ENCODE measurements at places on chromosomes 7 and 10.

DNA sequence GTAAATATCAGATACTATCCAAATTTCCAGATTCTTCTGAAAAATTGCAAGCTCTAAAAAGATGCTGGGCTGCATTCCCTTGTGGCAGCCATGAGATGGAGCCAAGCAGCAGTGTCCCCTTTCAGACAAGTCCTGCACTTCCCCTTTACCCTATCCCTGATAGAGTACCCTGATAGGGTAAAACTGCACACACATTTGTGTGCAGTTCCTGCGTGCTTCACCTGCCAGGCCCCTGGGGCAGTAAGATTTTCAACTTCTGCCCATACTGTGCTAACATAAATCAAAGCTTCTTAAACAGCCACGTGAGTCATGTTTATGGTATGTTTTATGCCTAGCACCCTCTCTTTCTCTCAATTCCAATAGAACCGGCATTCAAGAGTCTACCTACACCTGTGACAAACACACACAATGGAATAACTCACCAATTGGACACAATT is 52.2 kb downstream of the IFIT5 start:
- no peak for DNase-seq

DNA sequence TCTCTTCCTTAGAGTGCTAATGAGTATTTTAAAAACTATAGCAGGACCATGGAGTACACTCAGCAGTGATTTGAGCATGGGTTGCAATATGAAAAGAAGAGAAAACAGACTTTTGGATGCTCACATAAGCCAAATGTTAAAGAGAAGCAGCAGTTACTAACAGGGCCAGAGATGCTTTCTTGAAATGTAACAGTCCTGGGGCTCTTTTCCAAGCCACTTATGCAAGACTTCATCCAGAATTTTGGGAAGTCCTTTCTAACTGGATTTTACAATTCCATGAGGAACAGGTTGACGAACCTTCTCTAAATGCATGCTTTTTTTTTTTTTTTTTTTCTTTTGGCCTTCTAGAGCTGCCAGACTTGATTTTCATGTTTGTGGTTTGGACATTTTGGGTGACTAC is 282.0 kb downstream of the SEC23IP start:
- no peak for DNase-seq

- DNase-seq, result no peak
These were observed 226.7 kb upstream of the MBL2 start for GRCh38 chr10:52999258-52999657.

- peak; percentile 82 for DNase-seq
These were observed 684 bp upstream of the ATXN7L1 start for GRCh38 chr7:105876964-105877601.

GRCh38 chr10:96560489-96560888 is 26.3 kb downstream of the TM9SF3 start:
- no peak for DNase-seq

DNA sequence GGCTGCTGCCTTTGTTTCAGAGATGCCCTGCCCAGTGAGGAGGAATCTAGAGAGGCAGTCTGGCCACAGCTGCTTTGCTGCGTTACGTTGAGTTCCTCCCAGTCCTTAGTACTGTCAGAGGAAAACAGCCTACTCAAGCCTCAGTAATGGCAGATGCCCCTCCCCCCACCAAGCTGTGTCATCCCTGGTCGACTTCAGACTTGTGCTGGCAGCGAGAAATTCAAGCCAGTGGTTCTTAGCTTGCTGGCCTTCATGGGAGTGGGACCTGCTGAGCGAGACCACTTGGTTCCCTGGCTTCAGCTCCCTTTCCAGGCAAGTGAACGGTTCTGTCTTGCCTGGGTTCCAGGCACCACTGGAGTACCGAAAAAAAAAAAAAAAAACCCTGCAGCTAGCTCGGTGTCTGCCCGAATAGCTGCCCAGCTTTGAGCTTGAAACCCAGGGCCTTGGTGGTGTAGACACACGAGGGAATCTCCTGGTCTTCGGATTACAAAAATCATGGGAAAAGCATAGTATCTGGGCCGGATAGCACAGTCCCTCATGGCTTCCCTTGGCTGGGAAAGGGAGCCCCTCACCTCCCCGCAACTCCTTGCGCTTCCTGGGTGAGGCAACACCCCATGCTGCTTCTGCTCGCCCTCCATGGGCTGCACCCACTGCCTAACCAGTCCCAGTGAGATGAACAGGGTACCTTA is 9.1 kb downstream of the SDHAF3 start:
- DNase-seq, result no peak

DNA sequence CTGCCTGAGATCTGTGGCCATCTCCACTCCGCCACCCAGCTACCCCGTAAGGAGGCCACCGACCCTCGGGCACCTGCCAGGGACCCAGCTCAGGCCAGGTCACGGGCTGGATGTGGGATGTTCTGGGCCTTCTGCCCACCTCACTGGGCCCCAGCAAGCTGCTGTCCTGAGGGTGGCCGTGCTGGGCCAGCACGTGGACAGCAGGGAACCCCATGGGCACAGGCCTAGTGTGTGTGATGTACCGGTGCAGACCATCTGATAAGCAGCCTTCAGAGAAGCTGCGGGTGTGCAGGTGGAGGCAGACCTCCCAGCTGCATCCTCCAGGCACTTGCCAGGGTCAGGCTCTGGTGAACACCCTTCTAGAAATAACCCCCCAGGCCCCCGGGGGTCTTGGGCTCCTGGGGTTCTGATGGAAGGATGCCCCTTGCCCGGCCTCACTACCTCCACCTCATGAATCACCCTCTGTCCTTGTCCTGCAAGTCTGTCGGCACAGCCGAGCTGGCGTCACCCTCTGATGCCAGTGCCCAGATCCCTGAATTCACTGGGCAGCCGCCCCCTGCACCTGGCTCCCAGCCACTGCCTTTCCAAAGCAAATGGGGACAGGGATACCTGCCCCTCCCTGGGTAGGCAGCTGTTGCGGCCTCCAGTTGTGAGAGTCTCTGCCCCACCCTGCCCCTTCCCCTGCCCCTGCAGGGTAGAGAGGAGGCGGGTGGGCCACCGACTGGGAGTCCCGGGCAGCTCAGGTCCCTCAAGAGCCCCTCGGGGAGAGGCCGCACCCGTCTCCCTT is 139.8 kb downstream of the FAM53B start:
- peak; percentile 80 for DNase-seq

DNA sequence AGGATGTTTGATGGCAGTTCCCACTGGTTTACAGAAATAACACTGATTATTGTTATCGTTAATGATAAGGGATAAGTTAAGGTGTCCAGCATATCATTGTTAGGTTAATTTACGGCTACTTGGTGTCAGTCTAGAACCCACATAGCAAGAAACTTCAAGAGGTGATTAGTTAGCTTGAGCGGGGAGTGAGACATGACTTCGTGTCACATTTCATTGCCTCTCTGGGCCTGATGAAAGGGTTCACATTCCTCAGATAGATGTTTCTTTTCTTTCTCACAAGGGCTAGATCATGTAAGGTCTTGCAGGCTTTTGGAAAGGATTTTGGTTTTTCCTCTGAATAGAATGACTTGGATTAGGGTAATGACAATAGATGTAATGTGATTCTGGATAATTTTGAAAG is 26.7 kb downstream of the WAC start:
- no peak for DNase-seq

DNA sequence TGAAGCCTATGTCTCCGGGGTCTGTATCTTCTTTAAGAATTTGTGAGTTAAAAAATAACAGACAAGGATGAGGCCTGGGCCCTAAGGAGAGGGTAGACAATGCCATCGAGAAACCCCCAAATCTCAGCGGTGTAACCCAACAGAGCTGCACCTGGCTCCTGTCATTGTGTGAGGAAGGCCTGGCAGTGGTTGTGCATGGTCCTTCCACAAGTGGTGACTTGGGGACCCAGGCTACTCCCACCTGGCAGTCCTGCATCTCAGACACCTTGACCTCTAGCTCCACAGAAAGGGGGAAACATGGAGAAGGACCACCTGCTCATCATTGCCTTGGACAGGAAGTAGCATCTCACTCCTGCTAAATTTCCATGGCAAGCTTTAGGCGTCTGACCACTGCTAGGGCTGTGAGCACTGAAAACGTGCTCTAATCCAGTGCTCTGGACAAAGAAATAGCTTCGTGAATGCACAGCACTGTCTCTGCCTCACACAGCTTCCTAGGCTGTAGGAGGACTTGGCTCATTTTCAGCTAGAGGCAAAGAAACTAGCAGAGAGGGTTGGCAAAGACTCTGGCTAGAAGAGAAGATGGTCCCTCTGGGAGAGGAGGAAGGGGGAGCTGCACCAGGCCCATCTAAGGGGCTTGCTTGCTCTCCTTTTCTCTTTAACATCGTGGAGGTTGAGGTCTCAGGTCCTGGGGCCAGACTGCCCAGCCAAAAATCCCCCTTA is 273.9 kb upstream of the ZMIZ1 start:
- DNase-seq, result no peak

DNA sequence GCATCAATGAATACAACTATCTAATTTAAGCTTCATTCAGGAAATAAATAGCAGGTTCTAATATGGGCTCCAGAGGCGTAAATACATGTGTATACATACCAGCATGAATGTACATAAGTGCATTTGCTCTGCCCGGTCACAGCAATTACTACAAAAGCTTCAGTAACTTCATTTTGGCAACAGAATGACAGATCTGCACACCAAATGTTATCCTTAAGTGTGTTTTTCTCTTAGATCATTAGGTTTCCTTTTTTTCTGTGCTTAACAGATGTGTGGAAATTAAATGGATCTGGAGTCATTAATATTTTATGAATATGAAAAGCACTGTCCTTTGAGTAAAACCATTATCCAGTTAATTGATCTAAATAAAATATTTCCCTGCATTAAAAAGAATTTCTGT is 159.0 kb upstream of the MEOX2 start:
- DNase-seq, result no peak

DNA sequence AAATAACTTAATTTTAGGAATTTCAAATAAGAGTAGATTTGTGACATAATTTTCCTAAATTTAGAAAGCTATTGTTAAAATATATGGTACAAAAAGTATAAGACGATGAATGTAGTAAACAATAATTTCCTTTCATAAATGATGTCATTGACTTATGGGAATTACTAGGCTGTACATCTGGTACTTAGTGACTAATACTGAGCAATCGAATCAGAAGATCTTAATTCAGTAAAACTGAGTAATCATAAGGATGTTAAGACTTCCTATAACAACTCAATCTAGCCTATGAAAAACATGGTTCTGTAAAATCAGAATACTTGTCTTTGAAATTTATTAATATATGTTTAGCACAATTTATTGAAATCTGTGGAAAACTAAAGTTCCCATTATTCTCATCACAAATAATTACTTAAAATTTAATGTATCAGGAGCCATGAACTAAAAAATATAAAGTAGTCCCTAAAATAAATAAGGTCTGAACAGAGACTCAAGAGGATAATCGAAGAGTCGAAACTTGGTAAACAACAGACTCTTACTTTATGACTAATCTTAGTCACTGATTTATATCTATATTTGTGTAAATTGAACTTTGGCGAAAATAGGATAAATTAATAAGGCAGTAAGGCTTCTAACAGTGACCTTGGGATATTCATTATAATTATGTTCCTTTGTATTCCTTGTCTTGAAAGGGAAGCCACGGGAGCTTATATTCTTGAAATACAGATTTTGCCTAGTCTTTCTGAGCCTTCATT is 142.1 kb downstream of the HGF start:
- no peak for DNase-seq

DNA sequence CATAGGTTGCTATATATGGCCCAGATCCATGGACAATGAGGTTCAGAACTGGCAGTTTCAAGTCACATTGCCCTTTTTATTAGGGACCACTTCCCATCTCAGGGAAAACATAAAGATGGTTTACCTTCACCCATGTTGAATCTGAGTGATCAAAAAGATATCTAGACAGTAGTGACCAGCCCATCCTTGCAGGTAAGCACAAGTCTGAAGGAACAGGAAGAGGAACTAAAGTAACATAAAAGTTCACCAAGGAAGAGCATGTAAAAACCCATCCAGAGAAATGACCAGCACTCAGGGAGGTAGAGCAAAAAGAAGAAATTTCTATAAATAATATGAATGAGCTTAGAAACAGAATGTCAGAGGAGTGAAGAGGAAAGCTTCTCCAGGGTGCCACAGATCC is 382.5 kb downstream of the PARD3 start:
- DNase-seq, result no peak

- DNase-seq, result no peak
These were observed 3.4 kb downstream of the SLC35G1 start for GRCh38 chr10:93897070-93897780.

DNA sequence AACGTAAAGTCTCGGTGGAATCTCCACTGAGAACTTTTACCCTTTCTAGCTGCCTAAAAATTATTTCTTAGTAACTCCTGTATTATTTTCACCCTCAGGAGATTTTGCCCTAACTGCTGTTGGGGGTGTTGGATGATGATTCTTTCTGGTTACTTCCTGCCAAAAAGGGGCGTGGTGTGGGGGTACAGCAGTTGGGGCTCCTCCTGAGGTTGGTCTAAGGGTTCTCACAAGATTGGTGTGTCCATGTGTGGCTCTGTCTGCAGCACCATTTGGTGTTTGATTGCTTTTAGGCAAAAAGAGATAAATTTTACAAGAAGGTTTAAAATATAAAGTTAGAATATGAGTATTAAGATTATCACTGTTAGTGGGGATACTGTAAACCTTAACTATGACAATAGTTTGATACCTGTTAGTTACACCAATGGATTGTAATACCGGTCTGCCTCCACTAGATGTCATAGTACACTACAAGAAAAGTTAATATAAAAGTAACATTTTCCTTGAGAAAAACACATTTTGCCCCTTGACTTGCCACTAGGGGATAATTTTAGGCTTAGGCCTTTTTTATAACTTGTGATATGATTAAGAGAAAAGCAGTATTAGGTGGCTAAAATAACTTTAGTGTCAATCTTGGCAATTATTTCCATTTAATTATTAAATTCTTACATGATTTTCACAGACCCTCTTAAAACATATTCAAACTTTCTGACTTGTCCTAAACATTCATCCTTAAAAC is 928.7 kb downstream of the IPMK start:
- no peak for DNase-seq

DNA sequence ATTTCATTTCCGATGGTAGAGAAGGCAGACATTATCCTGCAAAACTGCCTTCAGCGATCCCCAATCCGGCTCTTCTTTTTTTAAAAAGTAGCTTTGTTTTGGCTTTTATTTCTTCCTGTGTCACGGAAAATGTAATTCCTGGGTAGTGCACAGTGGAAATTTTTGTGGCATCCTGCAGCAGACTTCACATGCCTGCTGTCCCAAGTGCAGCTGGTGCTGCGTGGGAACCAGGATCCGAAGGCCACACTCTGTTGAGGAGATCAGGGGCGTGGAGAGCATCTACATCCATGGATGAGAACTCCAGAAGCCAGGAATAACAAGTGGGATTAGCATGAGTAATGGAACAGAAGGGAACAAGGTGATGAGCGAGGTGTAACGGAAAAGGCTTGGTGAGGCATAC is 4.6 kb downstream of the VWA2 start:
- no peak for DNase-seq

- no peak for DNase-seq
These were observed 180.7 kb downstream of the BMPER start for GRCh38 chr7:34086064-34086463.

GRCh38 chr7:44050915-44051560 is 6.5 kb downstream of the DBNL start:
- DNase-seq, result peak; percentile 37

- DNase-seq, result no peak
These were observed 976.9 kb upstream of the MBL2 start for GRCh38 chr10:53749439-53749838.

GRCh38 chr10:89095701-89096391 is 105.2 kb downstream of the FAS start:
- no peak for DNase-seq

Measured in spleen (tissue), 13 donors.